ENCODE measurements at places on chromosomes 11 and 22. TPM values are rescaled to one million over a fixed set of nuclear protein-coding genes. Genes with fewer than 3 reads are reported as not detected.

DNA sequence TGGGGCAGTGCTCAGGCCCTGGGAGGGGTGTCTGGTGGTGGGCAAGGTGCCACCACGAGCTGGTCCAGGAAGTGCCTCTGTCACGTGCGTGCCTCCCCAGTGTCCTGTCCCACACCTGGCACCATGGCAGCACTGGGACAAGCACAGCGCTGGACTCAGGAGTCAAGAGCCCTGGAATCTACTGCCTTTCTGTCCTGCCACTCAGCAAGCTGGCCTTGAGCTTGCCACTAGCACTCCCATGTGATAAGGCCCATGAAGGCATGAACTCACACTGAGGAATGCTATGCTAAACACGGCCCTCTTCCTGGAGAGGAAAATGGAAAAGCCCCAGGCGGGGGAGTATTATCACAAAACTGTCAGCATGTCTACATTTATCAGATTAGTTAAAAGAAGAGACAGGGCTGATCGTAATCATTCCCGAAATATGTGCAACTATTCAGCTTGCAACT is 50.7 kb upstream of the SLC35C1 start:
- no peak for DNase-seq

DNA sequence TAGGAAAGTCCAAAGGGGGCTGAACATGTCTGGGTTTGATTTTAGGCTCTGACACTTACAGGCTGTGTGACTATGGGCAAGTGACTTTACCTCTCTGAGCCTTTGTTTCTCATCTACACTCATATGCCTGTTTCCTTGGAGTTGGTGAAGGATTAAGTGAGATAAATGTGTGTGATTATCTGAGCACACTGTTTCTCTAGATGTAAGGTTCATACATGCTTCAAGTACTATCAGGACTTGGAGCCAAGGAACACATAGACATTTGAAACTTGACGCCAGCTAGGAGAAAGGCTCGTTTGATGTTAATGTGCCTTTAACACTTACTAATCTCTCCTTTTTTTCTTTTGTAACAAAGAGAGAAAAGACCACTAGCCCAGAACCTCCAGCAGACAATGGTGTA is 9.7 kb downstream of the CRYBB1 start:
- DNase-seq, result no peak

DNA sequence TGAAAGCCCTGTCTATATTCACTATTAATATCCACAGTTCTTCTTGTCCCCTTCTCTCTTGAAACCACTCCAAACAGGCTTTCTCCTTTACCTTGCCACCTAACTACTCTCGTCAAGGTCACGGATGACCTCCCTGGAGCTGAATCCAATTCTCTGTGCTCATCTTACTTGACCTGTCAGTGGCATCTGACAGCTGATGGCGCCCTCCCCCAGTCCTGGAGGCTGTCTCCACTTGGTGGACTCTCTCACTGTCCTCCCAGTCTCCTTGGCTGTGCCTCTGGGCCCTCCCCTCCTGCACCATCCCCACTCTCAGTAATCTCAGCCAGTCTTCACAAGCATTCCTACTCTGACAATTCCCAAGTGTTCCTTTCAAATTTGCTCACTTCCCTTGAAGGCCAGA is 8.7 kb downstream of the TNKS1BP1 start:
- DNase-seq, result no peak

The PLEKHA7 gene
- total RNA-seq, result 28.8 TPM
